Activated T-cell treated with anti-CD3 and anti-CD28 coated beads for 48 hours (primary cell): ENCODE measurements at places on chromosomes 7 and 10.

DNA sequence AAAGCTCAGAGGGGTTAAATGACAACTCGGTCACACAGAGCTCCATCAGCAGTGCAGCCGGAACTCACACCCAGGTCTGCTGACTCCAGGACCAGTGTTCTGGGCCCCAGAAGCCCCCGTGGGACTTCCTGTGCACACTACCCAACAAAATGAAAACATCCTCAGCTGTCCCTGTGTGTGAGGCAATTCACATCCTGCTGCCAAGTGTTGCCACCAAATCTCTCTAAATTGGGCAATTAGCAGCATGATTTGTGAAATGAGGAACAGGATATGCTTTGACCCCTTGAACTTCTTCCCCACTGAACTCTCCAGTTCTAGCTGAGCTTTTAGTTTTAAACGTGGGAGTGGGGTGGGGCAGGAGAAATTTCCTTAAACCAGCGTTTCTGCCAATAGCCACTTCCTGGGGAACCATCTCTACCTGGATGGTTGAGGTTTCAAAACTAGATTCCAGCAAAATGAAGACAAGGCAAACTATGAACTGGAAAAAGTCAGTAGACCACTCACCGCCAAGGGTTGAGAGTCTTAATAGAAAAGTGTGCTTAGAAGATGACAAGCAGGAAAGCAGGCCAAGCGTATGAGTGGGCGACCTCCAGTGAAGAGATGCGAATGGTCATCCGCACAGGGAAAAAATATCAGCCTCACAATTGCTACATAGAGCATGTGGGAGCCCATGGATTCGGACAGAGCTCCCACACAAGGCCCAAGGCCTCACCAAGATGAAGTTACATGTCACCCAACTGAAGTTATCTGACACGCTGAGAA lies 51.9 kb upstream of the CHST15 start:
- no peak for DNase-seq

DNA sequence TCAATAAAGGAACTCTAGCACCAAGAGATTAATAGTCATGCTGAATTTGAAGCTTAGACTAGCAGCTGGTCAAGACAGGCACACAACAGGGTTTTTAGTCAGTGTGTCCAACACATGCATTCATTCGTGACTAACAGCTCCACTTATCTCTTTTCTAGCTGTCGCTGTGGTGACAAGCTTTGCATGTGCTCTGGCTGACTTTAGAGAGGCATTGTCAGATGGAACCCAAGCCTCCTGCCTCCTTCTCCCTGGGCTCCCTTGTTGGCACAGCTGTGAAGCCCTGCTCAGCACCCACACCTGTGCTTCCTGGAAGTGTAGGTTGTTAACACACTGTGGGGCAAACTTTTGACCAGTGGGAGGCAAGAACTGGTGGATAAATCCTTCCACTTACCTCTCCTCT lies 9.8 kb upstream of the AGK start:
- no peak for DNase-seq

DNA sequence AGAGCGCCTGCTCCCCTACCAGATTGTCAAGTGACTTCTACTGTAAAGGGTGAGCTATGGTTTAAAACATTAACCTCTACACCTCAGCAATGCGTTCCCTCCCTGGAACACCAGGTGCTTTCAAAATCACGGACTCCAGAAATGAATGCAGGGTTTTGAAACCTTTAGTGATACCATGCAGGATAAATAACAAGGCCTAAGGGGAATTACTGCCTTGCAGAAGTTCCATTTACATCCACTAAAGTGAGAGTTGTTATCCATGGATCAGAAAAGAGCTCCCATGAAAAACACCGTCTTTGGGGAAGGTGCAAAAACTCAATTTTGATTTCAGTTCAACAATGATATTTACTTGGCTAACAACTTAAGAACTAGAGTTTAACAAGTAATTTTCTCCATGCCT lies 4.0 kb downstream of the FZD8 start:
- no peak for DNase-seq

DNA sequence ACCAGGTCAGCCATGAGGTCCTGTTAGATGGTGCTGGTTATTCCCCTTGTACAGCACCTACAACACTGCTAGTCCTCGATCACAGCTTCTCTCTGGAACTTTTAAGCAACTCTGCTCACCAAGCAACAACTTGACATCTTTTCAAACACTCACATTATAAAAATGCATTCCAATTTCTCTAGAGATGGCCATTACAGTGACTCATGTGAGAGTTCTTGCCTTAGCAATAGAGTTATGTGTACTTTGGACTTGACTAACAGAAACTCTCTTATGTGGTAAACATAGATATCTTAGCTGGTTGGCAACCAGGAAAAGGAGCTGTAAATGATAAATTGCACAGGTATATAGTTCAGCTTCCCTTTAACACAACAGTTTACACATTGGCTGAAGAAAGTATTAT lies 122.2 kb downstream of the PDE1C start:
- no peak for DNase-seq

DNA sequence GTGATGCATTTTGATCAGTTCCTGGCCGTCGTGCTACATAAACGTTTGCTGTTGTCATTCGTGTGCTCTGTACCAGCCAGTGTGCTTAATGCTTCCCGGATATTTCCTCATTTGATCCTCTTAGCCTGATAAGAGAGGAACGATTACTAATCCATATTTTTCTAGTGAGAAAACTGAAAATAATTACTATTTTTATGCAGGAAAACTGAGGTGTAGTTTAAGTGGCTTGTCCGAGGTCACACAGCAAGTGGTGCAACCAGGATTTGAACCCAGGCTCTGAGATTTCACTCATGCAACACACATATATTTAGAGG lies 650 bp upstream of the SORBS1 start:
- no peak for DNase-seq

DNA sequence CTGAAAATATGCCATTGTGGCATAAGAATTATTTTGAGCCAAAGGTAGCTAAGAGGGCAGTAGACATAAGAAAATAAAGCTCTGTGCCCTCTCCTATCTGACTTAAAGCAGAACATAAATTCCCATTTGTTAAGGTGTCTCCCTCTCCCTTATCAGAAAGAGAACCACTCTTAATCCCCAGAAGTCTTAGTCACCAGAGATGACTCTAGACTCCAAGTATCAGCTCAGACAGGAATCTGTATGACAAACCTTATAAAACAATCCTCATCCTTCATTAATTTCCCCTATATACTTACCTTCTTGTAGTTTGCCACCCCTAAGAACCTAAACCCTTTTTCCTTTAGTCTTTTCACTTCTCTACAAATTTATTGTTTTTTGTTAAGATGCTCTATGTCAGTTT lies 21.8 kb upstream of the PIP4K2A start:
- no peak for DNase-seq

DNA sequence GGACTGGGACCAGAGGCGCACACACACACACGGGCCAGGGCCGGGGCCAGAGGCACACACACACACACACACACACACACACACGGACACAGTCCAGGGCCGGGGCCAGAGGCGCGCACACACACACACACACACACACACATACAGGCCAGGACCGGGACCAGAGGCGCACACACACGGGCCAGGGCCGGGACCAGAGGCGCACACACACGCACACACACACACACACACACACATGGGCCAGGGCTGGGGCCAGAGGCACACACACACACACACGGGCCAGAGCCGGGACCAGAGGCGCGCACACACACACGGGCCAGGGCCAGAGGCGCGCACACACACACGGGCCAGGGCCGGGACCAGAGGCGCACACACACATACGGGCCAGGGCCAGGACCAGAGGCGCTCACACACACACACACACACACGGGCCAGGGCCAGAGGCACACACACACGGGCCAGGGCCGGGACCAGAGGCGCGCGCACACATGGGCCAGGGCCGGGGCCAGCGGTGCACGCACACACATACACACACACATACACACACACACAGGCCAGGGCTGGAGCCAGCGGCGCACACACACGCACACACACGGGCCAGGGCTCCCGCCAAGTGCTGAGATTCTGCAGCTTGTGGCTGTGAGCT lies 268.8 kb downstream of the ELFN1 start:
- DNase-seq, result no peak

GRCh38 chr10:19117438-19117837 lies 68.8 kb downstream of the MALRD1 start:
- no peak for DNase-seq

DNA sequence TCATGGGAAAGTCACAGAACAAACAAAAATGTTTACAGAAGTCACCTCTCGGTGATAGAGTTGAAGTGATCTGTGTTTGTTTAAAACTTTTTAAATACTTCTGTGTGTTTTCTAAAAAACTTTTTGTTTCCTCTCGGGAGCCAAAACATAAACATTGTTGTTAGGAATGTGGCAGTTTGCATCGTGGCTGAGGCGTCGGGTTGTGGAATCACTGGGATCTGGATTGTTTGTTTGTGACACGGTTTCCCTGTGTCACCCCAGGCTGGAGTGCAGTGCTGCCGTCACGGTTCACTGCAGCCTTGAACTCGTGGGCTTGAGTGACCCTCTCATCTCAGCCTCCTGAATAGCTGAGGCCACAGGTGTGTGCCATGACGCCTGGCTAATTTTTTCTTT lies 29.0 kb upstream of the SUN1 start:
- no peak for DNase-seq
